Central memory CD8-positive, alpha-beta T cell (primary cell): ENCODE measurements at places on chromosomes 1 and 21.

GRCh38 chr1:246639732-246640131 lies 73.5 kb downstream of the CNST start:
- no peak for DNase-seq

DNA sequence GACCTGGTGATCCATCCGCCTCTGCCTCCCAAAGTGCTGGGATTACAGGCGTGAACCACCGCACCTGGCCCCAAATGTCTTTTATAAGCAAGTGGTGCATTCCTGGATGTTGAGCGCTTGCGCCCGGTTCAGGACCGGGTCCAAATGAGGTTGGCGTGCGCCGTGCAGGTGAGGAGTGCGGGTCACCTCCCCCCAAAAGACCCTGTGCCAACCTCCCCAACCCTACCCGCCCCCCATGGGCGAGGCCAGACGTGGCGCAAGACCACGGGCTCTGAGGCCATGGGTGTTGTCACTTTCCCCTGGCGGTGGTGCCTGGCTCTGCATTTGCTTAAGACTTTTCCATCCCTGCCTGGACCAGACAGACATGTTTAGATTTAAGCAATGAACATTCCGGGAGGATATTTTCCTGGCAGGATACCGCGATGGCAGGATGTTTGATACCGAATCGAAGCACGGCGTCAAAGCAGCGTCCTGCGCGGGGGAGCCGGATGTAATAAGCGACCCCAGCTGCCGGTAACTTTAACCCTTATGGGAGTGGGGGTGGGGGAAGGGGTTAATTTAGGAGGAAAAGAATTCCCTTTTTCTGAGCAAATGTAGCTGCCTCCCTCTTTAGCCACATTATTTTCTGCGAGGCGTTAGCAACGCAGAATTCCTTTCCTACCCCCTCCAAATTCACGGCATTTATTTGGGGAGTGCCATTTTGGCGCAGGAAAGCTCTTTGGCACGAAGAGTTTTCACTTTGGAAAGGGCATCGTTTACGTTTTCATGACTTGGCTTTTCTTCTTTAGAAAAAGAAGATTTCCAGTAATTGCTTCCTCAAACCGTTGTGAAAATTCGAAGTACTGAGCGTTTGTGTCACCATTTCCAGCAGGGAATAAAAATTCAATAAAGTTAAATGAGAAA lies 27.8 kb upstream of the RNF187 start:
- DNase-seq, result peak; percentile 31

DNA sequence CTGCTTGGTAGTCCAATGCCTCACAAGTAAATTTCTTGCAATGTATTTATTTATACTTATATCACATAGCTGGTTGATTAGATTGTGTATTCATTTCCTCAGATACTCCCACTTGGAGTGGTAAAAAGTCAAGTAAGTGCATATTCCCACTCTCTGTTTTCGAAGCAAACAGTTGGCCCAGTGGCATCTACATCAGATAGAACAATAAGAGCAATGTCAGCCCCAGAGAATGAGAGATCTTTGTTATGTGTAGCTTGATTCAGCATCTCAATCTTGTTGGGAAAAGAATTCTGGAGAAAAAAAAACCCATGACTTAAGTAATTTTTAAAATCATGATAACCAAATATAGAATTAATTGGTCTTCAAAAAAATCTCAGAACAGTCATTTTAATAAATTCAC lies 25.5 kb downstream of the RGL1 start:
- no peak for DNase-seq

DNA sequence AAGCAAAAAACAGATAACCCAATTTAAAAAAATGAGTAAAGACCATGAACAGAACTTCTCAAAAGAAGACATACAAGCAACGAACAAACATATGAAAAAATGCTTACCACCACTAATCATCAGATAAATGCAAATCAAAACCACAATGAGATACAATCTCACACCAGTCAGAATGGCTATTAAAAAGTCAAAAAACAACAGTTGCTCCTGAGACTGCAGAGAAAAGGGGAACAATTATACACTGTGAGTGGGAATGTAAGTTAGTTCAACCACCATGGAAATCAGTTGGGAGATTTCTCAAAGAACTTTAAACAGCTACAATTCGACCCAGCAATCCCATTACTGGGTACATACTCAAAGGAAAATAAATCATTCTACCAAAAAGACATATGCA lies 131.6 kb downstream of the PTGER3 start:
- no peak for DNase-seq
